GM12878 (cell line): ENCODE measurements at places on chromosomes 11 and 22. TPM values are rescaled to one million over a fixed set of nuclear protein-coding genes. Genes with fewer than 3 reads are reported as not detected.

GRCh38 chr11:28756977-28757376 lies 648.8 kb downstream of the METTL15 start:
- H3K36me3 ChIP-seq = no peaks in the 10 kb centered on the region
- no peak overlapping the region for H3K4me3 ChIP-seq
- H3K4me1 ChIP-seq = no peaks in the 10 kb centered on the region
- no peak for DNase-seq
- no peak overlapping the region for H3K27ac ChIP-seq
- H3K27me3 ChIP-seq = no peaks in the 10 kb centered on the region

GRCh38 chr22:23789121-23789520 lies 2.4 kb downstream of the SMARCB1 start:
- H3K4me3 ChIP-seq = peak overlapping the region; percentile 73; the same call in 1 of the 2 replicates
- no peak overlapping the region for H3K27ac ChIP-seq
- H3K36me3 ChIP-seq = peaks cover 14% of the 10 kb centered on the region; the same call in 1 of the 2 replicates
- peaks cover 11% of the 10 kb centered on the region for H3K4me1 ChIP-seq
- H3K27me3 ChIP-seq = no peaks in the 10 kb centered on the region

GRCh38 chr11:24298146-24298545 lies 198.7 kb upstream of the LUZP2 start:
- H3K27ac ChIP-seq = no peak overlapping the region
- no peak overlapping the region for H3K4me3 ChIP-seq
- H3K27me3 ChIP-seq = no peaks in the 10 kb centered on the region
- DNase-seq = no peak

GRCh38 chr11:11975201-11976092 lies 33.0 kb downstream of the DKK3 start:
- no peak for DNase-seq
- no peaks in the 10 kb centered on the region; the same call in 1 of the 2 replicates for H3K27me3 ChIP-seq
- no peaks in the 10 kb centered on the region for H3K36me3 ChIP-seq
- H3K27ac ChIP-seq = no peak overlapping the region

GRCh38 chr11:61189933-61190332 lies 13.4 kb upstream of the PGA3 start:
- no peaks in the 10 kb centered on the region for H3K4me1 ChIP-seq
- no peaks in the 10 kb centered on the region for H3K36me3 ChIP-seq
- H3K27ac ChIP-seq = no peak overlapping the region
- no peak overlapping the region for H3K4me3 ChIP-seq
- no peaks in the 10 kb centered on the region for H3K27me3 ChIP-seq
- DNase-seq = no peak

DNA sequence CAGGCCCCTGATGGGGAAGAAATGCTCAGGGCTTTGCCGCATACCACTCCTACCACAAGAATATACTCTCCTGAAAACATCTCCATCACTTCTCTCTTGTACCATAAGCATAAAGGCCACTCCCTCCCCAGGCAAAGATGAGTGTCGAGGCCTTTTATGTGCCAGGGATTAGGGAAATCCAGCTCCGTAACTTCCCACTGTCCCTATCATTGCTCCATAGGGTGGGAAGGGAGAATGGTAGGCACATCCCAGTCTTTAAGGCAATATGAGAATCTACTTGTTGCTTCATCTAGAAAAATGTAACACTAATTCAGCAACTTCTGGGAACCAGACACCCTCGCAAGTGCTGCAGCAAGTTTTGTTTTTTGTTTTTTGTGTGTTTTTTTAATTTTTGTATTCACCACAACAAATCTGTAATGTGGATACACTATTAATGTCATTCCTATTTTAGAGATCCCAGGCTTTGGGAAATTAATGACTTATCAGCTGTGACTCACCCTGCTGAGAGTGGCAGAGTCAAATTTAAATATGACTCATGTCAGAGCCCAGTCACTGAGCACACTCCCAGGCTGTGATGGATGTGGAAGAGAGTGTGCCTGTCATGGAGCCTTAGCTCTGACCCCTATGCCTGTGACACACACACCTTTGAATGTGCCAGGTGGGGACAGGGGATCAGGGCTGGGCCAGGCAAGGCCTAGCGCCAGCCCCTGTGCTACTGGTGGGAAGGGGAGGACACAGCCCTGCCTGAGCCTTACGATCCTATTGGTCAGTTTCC lies 23.4 kb downstream of the PANX1 start:
- no peak for DNase-seq
- no peak overlapping the region for H3K27ac ChIP-seq
- peaks cover 16% of the 10 kb centered on the region for H3K4me1 ChIP-seq
- H3K36me3 ChIP-seq = peaks cover 5% of the 10 kb centered on the region
- H3K27me3 ChIP-seq = no peaks in the 10 kb centered on the region

- no peaks in the 10 kb centered on the region for H3K4me1 ChIP-seq
- no peaks in the 10 kb centered on the region for H3K36me3 ChIP-seq
Observed at GRCh38 chr11:74403607-74404321, 5.5 kb upstream of the PGM2L1 start.

GRCh38 chr11:92735039-92735438 lies 234.4 kb upstream of the MTNR1B start:
- no peak for DNase-seq
- no peak overlapping the region for H3K4me3 ChIP-seq
- H3K27ac ChIP-seq = no peak overlapping the region
- no peaks in the 10 kb centered on the region for H3K4me1 ChIP-seq
- no peaks in the 10 kb centered on the region for H3K27me3 ChIP-seq
- no peaks in the 10 kb centered on the region for H3K36me3 ChIP-seq

GRCh38 chr11:43212279-43212678 lies 99.5 kb upstream of the API5 start:
- H3K4me1 ChIP-seq = no peaks in the 10 kb centered on the region
- no peak for DNase-seq
- no peak overlapping the region for H3K27ac ChIP-seq
- no peak overlapping the region for H3K4me3 ChIP-seq

GRCh38 chr11:72179804-72180396 lies 12.0 kb upstream of the FOLR1 start:
- H3K4me3 ChIP-seq = no peak overlapping the region
- no peaks in the 10 kb centered on the region for H3K36me3 ChIP-seq
- no peak for DNase-seq
- no peaks in the 10 kb centered on the region; the same call in 1 of the 2 replicates for H3K27me3 ChIP-seq

DNA sequence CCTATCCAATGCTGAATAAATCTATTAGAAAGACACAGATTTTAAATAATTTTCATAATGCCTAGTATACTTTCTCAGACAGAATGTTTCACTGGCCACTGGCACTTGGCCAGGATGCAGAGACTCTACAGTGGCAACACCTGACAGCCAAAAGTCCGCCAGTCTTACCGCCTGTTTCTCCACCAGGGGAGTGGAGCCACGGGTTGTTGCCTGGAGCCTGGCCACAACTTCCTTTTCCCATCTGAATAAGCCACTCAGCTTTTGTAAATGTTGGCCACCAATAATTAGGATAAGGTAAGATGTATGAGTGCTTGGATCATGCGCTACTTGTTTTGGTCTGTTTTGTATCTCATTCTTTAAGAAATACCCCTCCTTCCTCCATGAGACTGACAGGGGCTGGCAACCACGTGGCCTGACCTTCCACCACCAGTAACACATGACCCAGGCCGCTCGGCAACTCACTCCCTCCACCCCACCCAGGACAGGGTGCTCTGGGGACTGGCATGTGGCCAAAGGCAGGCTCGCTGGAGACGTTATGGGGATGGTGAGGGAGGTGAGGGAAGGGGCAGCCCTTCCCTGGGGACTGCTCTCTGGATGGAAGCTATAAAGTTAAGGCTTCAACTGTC lies 93.0 kb upstream of the BID start:
- H3K27ac ChIP-seq = no peak overlapping the region
- H3K36me3 ChIP-seq = peaks cover 21% of the 10 kb centered on the region
- H3K4me3 ChIP-seq = no peak overlapping the region
- DNase-seq = no peak
- no peaks in the 10 kb centered on the region for H3K27me3 ChIP-seq

DNA sequence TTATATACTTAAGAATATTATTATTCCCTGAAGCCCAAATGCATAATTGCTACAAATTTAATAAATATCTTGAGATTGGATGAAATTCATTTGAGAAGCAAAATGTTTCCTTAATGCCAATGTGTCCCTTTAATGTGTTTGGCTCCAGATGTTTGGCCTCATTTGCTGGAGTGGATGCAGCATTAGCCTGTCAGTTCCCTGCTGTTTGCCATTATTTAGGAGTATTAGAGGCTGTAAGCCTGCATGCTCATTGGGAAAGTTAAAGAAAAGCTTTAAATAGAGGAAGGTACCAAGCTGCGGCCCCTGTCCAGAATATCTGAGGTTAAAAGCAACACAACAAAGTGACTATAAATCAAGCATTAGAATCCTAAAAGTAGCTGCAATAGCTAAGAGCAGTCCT lies 54.8 kb upstream of the PITPNB start:
- no peaks in the 10 kb centered on the region for H3K4me1 ChIP-seq
- no peak overlapping the region for H3K4me3 ChIP-seq
- H3K27ac ChIP-seq = no peak overlapping the region
- DNase-seq = no peak
- H3K27me3 ChIP-seq = no peaks in the 10 kb centered on the region

DNA sequence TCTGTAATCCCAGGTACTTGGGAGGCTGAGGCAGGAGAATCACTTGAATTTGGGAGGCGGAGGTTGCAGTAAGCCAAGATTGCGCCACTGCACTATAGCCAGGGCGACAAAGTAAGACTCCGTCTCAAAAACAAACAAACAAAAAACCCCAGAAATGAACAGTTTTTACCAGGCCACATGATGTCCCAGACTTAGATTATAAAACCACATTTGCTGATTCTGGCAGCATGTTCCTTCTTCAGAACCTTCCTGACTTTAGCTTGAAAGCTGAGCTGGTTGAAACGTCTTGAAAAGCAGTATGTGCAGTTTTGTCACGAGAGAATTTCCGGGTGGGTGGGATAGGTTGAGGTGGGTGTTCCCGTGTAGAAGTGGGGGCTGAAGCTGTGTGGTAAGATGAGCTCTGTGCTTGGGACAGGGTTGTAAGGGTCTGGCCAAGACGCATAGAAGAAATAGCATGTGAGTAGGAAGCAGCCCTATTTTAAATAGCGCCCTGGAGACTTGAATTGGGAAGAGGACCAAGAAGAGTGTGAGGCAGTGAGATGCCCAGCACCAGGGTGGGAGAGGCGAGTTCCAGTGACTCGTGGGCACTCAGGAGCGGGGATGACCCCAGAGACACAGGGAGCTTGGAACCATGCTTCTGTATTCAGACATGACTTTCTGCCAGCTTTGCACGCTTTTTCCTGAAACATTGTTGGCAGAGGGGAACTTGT lies 7.6 kb downstream of the AP2A2 start:
- peaks cover 2% of the 10 kb centered on the region; the same call in 1 of the 2 replicates for H3K36me3 ChIP-seq
- H3K4me1 ChIP-seq = no peaks in the 10 kb centered on the region
- H3K27ac ChIP-seq = no peak overlapping the region
- no peak for DNase-seq
- H3K4me3 ChIP-seq = no peak overlapping the region

DNA sequence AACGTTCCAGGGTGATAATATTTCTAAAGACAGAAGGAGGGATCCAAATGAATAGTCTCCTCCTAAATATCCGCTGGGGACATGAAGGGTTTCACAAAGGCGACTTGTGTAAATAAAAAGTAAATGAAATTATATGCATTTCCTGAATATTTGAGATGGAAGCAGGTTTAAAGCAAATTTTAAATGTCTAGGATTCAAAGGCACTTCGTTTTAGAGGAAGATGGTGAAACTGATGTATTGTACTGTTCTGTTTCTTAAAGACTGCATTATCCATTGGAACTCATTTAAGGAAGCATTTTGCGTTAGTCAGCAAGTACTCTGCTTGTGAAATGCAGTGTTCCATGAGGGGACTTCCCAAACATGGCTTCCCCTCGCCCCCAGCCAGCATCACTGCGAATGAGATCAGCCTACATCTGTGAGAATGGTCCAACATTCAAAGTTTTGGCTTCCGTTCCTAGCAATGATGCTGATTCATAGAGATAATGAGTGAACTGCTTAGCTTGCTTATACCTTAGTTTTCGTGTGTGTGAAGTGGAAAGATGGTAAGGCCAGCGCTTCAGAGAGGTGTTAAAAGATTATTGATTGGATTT lies 1.5 kb downstream of the RAB39A start:
- H3K4me3 ChIP-seq = peak overlapping the region; percentile 94
- no peaks in the 10 kb centered on the region for H3K27me3 ChIP-seq
- H3K27ac ChIP-seq = peak overlapping the region; percentile 66; the same call in 1 of the 2 replicates
- no peaks in the 10 kb centered on the region for H3K36me3 ChIP-seq
- no peak for DNase-seq

DNA sequence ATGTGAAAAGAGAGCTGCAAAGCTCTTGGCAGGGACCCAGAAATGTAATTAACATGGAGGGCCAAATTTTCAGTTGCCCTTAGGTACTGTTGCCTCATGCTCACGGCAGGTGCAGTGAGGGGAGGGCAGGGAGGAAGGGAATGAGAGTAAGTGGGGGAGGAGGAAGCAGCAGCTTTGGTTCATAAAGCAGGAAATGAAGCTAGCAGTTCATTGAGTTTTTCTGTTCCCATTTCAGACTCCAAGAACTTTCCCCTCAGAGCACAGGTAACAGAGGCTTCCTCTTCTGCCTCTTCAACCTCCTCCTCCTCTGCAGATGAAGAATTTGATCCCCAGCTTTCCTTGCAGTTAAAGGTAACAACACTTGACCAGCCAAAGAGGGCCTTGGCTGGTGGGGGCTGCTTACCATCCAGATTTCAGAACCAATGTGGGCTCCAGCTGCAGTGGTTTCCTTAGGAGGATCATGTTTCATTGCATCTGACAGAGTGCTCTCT lies 57.9 kb upstream of the PARVA start:
- H3K4me1 ChIP-seq = no peaks in the 10 kb centered on the region
- no peaks in the 10 kb centered on the region for H3K36me3 ChIP-seq
- no peak overlapping the region for H3K27ac ChIP-seq

DNA sequence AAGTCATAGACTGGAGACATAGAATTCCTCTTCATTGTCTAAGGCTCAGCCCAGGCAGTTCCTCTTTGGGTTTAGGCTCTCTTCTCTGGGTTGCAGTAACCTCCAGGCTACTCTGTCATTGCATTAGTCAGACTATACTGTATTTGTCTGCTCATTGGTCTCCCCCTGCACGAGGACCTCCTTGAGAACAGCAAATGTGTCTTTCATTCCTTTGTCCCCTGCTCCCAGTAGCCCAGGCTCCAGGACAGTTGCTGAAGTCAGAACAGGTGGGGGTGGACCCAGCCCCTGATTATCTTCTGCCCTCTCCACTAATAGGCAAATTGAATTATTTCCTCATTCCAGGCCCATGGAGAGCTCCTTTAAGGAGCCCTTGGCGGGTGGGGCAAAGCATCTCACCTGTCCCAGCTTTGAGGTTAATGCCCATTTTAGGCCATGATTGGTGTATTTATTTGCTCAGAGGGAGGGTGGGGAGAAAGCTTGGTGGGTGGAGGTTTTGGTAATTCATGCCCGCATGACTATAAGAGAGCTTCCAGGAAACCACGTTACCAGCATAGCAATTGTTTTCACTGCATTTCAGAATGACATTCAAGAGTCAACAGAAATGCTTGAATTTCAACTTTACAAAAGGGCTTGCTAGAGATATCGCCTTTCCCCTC lies 40.9 kb downstream of the NAV2 start:
- DNase-seq = no peak
- no peaks in the 10 kb centered on the region; the same call in 1 of the 2 replicates for H3K27me3 ChIP-seq
- no peak overlapping the region for H3K27ac ChIP-seq
- H3K4me3 ChIP-seq = no peak overlapping the region

- no peak overlapping the region for H3K27ac ChIP-seq
- H3K4me1 ChIP-seq = 0 out of 2 replicates have a peak, but pooled peaks cover 7% of the 10 kb centered on the region
- H3K27me3 ChIP-seq = no peaks in the 10 kb centered on the region
- no peaks in the 10 kb centered on the region for H3K36me3 ChIP-seq
- no peak overlapping the region for H3K4me3 ChIP-seq
- DNase-seq = no peak
Observed at GRCh38 chr22:46481386-46481785, 56.0 kb downstream of the CELSR1 start.

Gene GNAZ
- total RNA-seq = 0.51 and 0.96 TPM in 2 replicates

Gene PHLDA2
- total RNA-seq = 0.27 and 0.49 TPM in 2 replicates

Gene OR52H1
- total RNA-seq = 0.19 and 0.28 TPM in 2 replicates

Gene SSRP1
- 174 and 183 TPM in 2 replicates for total RNA-seq

Gene SYT13
- not detected in 2 replicates for total RNA-seq

Gene MOGAT2
- total RNA-seq = 0.44 and 0.45 TPM in 2 replicates
